ENCODE measurements at places on chromosomes 1 and 21.
A peak's percentile ranks its signal among the peaks of the same experiment; 100 is the strongest.

- peak; percentile 34 for DNase-seq
Measured at GRCh38 chr1:66434096-66434495, 99.9 kb upstream of the SGIP1 start.

GRCh38 chr21:36606983-36607325 is 92.0 kb upstream of the SIM2 start:
- DNase-seq: no peak

DNA sequence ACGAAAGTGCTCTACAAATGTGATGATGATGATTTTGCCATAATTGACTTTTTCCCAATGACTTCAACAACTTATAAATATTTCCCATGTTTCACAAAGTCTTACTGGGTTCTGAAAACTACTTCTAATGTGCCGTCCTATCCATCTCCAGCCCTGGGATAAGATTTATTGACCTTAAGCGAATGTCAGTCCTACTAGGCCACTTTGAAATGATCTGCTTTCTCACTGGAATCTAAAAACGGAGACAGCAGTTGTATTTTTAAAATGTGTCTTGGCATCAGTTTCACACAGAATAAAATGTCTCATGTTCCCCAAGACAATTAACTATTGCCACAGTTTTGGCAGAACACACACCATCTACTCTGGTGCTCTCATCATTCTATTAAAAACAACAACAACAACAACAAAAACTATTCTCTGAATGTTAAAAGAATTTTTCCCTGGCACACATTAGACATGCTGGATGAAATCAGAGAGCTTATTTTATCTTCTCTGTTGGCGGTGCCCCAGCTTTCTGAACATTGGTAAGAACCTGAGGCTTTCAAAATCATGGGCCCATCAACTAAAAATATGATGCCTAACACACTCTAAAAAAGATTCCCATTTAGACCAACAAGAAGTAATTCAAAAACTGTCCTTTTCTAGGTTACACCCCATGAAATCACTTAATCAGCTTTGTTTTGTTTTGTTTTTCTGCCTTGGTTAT is 23.1 kb upstream of the DNASE2B start:
- DNase-seq: no peak

DNA sequence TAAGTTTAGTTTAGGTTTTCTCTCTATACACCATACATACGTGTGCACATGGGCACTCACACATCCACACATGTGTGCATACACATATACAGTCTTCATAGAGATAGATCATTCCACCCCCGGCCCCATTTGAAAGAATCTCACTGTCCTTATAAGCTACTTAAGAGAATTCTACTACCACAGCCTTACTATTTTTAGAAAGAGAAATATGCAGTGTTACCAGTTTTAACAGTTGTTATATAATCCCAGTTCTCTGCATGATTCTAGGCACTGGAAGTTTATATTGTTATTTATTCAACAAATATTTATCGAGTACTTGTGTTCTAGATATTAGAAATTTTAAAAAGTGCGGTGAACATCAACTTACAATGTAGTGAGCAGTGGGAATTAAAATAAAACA is 41.5 kb downstream of the KCTD3 start:
- DNase-seq: no peak

DNA sequence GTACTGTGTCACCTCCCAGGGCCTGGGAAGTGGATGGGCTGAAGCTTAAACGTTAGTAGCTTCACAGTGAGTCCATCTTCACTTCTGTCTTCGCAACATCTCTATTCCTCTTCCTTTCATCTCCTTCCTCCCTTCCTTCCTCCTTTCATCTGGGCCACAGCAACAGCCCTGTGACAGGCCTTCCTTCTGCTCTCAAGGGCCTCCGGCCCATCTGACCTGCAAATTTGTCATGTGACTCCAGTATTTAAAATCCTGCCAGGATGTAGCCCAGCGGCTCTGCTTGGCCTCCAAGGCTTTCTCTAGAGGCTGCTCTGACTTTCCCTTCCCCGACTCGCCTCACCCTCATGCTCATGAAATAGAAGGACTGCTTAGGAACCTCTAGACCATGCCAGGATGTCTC is 10.9 kb upstream of the BATF3 start:
- DNase-seq: no peak

GRCh38 chr21:14711287-14711686 is 165.2 kb upstream of the SAMSN1 start:
- no peak for DNase-seq

DNA sequence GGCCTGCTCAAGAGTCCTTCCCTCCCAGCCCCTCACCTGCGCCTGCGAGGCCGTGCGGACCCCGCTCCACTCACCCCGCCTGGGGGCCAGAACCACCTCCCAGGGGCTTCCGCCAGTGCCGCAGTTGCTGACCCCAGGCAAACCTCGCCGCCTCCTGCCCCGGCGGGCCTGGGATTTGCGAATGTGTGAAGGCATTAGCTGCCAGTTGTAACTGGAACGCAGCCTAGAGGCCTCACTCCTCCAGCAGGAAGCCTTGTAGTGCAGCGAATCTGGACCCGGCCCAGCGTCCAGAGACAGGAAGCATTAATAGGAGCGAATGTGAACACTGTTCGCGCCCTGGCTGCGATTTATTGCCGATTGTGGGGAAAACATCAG is 140.9 kb upstream of the ARHGEF16 start:
- peak; percentile 91 for DNase-seq

DNA sequence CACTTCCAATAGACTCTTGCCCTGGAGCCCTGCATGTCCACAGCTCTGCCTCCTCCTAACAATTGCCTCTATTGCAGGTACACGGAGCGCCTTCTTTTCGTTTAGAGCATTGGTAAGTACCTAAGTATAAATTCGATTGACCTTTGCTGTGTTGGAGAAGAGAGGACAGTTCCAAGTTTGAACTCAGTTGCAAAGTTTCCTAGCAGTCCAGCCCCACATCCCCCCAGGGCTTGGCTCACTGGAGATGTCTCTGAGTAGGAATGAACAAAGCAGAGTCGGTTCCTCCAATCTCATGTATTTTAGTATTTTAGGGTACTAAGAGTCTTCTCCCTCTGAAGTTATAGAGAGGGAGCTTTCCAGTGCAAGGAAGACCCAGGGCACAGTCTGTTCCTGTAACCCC is 238.9 kb upstream of the AJAP1 start:
- no peak for DNase-seq

GRCh38 chr1:200526709-200527612 is 93.6 kb downstream of the KIF14 start:
- peak; percentile 65 for DNase-seq

GRCh38 chr1:98018074-98018473 is 97.2 kb upstream of the DPYD start:
- DNase-seq: no peak
